Fibroblast of skin of scalp (primary cell): ENCODE measurements at places on chromosomes 11 and 22.

DNA sequence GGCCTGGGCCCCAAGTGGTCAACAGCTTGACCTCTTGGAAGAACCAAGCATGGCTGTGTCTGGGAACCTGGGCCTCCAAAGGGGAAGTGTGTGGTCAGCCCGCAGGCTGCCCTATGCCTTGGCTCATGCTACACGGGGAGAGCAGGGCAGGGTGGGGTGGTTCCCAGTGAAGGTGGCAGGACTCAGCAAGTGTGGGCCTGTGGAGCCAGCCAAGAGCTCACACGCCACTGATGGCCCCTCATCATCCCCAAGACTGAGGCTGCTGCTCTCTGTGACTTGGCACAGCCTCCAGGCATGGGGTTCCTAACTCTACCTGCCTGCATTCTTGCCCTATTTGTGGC lies 15.9 kb upstream of the DGCR8 start:
- no peak for DNase-seq

DNA sequence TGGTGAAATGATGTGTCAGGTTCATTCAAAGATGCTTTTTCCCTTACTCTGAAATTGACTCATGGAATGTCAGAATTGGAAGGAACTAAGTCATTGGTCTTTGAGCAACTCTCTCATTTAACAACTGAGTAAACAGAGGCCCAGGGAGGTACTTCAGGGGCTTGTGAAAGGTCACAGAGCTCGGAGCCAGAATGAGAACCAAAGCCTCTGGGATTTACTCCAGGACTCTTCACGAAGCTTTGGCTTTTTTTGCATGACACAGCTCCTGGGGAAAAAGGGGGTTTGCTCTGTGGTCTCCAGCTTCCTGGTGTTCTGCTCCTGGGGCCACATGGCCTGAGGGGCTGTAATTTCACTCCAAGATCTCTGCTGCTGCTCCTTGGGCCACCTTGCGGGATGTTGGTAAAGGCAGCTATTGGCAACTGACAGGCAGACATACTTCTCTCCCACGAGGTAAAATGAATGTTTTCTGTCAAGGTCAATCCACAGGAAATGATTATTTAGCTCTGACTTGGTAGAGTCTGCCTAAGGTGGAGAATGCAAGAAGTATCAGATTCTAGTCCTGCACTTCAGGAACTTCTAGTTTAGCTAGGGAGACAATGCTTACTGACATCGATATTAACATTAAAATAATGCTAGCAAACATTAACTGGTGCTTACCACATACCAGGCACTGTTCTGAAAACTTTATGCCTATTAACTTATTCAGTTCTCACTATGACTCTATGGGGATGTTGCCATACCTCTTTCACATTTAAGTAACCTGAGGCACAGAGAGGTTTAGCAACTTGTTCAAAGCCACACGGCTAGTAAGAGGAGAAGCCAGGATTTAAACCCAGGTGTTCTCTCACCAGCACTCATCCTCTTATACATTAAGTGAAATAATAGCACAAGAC lies 16.1 kb downstream of the PKNOX2 start:
- no peak for DNase-seq

DNA sequence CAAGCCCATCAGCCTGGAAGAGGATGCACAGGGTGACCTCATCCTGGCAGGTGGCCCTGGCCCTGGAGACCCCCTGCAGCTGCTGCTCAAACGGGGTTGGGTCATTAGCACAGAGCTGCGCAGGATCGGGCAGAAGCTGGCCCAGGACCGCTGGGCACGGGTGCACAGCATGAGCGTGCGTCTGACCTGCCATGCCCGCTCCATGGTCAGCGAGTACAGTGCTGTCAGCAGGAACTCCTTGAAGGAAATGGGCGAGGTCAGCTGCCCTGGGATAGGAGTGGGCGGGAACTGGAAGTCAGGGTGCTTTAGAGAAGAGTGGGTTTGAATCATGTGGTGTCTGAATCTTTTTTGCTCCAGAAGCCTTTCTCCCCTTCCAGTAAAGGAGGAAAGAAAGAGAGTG lies 61.1 kb downstream of the INSC start:
- no peak for DNase-seq

DNA sequence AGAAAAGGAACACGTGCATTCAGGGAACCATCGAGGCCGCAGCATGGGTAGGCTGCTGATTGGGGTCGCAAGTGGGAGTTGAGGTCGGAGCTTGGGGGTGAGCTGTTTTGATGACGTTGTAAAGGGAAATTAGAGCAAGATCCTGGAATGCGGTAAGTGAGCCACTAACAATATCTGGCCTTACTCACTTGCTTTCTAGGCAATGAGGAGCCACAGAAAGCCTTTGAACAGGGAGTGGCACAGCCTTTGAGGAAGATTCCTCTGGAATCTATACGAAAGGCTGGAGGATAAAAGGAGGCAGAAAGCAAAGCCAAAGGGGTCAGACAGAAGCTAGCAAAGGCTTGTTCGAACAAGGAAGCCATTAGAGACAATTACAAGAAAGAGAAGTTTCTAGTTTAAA lies 197.5 kb downstream of the LARGE1 start:
- DNase-seq, result no peak

DNA sequence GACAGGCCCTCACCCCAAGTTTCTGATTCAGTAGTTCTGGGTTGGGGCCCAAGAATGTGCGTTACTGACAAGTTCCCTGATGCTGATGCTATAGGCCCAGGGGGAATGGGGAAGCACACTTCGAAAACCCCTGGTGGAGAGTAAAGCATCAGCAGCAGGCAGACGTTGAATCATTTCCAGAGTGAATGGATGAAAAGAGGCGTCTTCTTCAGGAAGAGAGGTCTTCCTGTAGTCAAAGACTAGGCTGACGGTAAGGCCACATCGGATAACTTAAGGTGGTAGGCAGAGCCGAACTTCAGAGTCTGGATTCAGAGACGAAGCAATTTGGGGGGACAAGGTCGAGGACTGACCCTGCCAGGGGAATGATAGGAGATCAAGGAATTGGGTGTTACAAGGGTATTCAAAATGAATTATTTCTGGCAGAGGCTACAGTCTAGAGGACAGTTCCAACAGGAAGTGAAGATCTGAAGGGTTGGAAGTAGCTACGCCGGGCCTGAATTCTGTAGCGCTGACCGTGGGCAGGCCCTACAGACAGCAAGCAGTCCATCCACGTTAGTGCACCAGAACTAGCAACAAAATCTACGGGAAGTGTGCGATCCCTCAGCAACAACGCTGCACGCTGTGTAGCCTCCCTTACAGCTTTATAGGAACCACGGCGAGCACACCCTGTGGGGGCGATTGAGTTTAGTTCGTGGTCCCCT lies 862 bp upstream of the CENATAC start:
- peak; percentile 28 for DNase-seq

DNA sequence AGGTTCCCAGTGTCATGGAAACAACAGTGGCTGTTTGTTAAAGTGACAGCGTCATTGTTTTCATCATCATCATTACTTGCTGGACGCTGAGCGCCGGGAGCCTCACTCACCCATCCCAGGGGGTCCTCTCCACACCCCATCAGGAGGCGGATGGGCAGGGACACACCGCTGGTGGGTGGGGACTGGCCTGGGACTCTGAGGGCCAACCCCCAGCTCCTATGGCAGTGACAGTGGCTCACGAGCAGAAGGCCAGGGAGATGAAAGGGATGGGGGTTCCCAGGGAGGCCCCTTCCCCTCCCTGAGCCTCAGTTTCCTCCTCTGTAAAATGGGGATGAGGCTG lies 76.6 kb upstream of the PRR5 start:
- no peak for DNase-seq

- peak; percentile 11 for DNase-seq
Measured at GRCh38 chr11:2846056-2846455, 39.5 kb downstream of the CDKN1C start.

DNA sequence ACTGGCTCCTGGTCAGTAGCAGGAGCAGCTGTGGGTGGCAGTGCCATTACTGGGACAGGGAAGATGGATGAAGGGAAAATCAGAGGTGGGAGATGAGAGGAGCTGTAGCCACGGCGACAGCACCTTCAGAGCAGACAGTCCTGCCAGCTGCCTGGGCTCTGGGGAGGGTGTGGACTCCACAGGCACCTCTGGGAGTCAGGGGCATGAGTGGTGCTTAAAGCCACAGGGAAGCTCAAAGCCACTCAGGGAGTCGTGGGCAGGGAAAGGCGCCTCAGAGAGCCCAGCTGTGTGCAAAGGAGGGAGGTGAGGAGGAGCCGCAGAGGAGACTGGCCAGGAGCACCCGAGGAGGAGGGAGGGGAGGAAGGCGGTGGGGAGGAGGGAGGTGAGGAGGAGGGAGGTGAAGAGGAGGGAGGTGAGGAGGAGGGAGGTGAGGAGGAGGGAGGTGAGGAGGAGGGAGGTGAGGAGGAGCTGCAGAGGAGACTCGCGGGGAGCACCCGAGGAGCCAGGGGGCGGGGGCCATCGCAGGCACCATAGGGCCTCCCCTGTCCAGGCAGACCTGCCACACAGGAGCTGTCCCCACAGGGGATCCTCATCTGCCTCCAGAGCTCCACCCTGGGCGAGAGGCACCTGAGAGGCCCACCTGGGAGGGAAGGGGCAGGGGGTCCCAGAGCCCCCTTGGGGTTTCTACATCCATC lies 977.6 kb downstream of the BRD1 start:
- no peak for DNase-seq

DNA sequence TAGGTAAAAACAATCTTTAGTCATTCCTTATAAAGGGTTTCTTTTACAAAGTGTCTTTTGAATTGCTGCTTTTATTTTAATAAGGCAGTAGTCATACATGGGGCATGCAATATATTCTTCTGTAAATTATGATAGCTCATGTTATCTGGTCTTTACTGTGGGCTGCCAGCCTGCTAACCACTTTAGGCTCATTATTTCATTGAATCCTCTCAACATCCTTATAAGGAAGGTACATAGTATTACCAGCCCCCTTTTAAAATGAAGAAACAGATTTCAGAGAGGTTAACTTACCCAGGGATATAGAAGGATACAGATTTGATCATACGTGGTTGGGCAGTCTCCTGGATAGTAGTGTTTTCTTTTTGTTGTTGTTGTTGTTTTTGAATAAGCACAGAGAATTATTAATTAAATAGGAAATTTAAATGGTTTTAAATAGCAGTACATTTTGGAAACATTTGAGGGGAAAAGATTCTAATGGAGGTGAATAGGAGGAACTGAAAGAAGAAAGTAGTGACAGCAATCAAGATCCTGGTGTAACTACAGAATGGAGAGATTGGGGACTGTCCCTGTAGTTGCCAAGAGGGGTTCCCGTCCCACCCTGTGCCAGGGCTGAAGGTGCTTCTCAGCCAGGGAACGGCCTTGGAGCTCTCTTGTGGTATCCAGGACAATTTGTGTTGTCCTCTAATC lies 21.0 kb downstream of the SPECC1L start:
- peak; percentile 22 for DNase-seq

- peak; percentile 50 for DNase-seq
Measured at GRCh38 chr11:102626676-102627075, 1.5 kb upstream of the MMP20 start.
